CMK (cell line): ENCODE measurements at places on chromosomes 7 and 10.

DNA sequence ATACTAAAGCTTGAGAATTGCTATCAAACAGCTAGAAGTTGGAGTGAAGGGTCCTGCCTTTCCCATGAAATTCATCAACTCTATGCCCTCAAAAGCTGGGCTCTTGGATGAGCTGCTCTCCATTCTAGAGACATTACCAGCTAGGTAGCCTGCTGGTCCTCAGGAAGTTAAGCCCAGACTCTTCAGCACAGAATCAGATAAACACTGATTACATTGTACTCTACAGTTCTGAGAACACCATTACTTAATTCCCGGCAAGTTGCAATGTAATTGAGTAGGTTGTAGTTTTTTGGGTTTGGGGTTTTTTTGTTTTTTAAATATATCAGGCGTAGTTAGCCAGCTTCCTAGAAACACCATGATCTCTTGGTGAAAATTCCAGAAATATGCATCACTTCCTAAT is 84.1 kb upstream of the PIK3CG start:
- DNase-seq, result no peak

- peak; percentile 45 for DNase-seq
Observed at GRCh38 chr7:77438131-77438530, 22.0 kb upstream of the GSAP start.

DNA sequence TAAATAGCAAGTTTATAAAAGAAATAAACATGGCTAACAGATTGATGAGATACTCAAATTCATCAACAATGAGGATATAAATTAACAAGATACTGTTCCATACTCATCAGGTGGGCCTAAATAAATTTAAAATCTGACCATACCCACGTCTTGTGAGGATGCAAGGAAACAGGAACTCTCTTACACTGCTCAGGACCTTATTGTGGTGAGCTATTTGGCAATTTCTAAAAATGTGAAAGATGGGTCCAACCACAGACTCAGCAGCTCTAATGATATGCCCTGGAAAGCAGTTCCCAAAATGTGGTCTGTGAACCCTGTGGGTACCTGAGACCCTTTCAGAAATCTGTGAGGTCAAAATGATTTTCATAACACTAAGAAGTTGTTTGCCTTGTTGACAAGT is 21.5 kb downstream of the RPP38 start:
- no peak for DNase-seq

DNA sequence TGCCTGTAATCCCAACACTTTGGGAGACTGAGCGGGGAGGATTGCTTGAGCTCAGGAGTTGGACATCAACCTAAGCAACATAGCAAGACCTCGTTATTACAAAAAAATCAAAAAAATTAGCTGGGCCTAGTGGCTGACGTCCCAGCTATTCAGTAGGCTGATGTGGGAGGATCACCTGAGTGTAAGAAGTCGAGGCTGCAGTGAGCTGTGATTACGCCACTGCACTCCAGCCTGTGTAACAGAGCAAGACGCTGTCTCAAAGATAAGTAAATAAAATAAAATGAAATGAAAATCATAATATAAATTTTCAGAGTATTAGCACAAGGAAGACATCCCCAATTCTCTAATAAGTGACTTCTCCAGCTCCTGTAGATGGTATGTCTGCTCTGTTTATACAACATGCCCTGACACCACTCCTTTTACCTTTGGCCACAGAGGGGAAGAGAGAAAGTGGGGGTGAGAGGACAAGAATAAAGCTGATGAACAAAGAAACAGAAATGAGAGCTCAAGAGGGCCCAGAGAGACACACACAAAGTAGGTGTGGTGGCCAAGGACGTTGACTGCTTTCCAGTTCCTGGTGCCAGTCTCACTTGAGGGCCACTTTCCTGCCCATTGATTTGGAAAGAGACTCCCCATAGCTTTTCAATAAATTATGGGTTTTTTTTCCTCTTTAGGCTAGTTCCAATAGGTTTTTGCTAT is 62.9 kb downstream of the PTTG1IP2 start:
- DNase-seq, result no peak

DNA sequence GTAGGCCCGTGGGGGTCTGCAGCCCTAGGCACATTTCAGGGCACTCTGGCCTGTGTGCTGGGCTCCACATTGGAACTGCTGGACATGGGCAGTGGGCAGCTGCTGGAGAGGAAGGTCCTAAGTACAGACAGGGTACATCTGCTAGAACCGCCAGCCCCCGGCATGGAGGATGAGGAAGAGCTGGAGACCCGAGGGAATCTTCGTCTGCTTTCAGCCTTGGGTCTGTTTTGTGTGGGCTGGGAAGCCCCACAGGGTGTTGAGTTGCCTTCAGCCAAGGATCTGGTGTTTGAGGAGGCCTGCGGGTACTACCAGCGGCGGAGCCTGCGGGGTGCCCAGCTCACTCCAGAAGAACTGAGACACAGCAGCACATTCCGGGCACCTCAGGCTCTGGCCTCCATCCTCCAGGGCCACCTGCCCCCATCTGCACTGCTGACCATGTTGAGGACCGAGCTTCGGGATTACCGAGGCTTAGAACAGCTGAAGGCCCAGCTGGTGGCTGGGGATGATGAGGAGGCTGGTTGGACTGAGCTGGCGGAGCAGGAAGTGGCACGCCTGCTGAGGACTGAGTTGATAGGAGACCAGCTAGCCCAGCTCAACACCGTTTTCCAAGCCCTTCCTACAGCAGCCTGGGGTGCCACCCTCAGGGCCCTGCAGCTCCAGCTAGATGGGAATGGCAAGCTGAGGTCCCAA is 1.4 kb downstream of the HPS6 start:
- DNase-seq, result no peak

DNA sequence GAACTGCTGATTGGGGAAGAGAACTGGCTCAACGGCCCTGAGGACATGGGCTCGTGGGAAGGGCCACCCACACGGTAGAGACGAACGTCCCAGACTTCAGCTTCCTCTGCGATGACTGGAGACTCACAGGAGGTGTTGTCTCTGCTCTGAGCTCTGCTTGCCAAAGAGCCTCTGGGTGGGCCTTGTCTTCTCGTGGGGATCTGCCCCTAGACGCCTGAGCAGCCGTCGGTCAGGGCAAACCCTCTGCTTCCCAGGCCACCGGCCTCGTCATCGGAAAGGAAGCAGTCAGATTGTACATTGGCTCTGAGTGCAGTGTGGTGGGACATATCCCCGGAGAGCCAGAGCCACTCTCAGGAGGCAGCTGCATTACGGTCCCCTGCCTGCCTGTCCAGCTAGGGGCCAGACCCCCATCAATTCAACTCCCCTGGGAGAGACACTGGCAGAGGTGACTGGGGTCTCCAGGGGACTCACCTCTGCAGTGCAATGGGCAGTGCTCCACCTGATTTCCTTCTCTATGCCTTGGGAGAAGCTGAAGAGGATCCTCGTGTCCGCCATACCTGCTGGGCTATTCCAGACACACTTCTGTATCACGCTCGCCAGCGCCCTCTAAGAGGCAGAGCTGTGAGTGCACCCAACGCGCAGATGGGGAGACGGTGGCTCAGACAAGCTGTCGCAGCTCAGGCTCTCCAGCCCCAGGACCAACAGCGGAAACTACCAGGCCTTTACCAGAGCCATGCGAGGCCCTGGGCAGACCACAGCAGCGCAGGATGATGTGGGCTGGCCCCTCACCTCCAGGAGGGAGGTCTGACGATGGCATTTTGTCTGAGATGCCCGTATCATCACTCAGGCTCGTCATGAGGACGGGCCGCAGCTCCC is 227.4 kb downstream of the TCERG1L start:
- no peak for DNase-seq

- no peak for DNase-seq
Observed at GRCh38 chr7:128453836-128454804, 1.6 kb upstream of the HILPDA start.

DNA sequence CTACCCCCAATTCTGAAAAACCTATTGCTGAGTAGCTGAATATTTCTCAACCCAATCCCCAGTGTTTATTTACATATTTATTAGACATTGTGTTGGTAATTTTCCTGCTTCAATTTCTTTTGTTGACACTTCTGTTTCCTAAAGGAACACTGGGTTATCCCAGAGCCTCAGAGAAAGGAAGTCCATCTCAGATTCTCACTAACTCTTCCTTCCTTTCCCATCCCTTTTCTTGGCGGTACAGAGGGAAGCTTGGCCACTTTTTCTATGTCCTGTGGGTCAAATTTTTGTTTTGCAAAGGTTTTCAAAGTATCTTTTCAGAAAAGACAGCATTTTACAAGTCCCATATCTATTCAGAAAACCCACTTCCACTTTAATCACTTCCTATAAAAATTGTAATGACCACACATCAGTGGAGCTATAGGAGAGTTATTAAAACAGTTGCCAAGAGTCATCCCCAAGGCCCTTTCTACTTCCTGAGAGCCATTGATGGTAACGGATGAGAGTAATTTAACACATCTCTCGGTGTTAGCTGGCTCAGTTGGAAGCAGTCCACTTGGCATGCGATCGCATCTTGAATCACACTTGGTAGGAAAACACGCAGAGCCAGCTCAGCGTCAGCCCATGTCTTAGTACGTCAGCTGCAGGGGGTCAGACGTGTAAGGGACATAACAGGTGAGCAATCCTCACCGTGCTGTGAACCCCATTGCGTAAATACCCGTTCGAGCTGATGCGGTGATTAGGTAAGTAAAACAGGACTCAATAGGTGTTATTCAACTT is 231.1 kb upstream of the ADARB2 start:
- no peak for DNase-seq
